ENCODE measurements at places on chromosomes 3 and 15.

DNA sequence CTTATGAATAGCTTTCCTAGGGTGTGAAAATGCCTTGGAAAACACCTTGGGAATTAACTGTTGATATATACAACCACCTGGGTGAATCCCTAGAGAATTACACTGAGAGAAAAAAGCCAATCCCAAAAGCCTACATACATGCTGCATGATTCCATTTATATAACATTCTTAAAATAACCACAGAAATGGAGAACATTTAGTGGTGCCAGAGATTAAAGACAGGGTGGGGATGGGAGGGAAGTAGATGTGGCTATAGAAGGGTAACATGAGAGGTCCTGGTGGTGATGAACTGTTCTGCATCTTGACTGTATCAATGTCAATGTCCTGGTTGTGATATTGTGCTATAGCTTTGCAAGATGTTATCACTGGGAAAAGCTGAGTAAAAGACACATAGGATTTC is 291.0 kb downstream of the CLSTN2 start:
- no peak for DNase-seq

GRCh38 chr3:3998140-3998922 is 199.1 kb downstream of the LRRN1 start:
- DNase-seq: no peak

DNA sequence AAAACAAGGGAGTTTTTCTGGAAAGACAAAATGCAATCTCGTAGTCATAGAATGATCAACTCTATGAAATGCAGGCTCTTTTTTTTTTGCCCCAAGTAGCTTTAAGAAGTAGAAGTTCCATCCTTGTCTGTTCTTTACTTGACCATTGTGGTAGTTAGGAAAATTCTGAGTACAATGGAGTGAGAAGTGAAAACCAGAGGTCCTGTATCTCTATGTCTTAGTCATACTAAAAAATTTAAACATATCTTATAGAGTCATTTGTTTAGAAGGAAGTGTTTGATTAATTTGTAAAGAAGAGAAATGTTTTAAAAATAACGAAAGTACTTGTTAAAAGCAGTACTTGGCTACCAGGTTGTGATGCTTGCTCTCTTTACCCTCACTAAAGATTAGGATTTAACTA is 52.4 kb downstream of the PRKCI start:
- no peak for DNase-seq

GRCh38 chr15:77630956-77631744 is 1.6 kb downstream of the LINGO1 start:
- no peak for DNase-seq

DNA sequence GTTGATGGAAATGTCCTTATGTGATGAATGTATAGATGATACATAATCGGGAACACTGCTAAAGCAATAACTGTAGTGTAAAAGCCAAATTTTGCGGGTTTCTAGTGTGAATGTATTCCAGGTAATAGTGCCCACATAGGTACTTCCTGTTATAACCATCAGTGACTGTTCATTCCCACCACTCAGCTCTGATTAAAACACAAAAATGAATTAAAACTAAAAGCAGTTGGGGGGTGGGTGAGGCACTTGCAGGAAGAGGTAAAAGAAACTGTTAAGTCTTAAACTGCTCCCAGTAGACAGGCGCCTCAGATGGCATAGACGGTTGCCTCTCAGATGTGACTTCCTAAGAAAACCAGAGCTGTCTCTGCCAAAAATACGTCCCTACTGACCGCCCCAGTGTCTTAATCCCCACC is 893 bp upstream of the MTHFS start:
- DNase-seq: no peak
